ENCODE measurements at places on chromosomes 6 and 20. TPM values are rescaled to one million over a fixed set of nuclear protein-coding genes. Genes with fewer than 3 reads are reported as not detected.

LINC00237 gene
- total RNA-seq = not detected

DTD1 gene
- total RNA-seq = 12.2 TPM

KIF13A gene
- 43.0 TPM for total RNA-seq

RAB44 gene
- total RNA-seq = 0.75 TPM

GRCh38 chr20:6693178-6693807 is 74.2 kb upstream of the BMP2 start:
- no peak for DNase-seq

- DNase-seq = no peak
Measured at GRCh38 chr6:11830520-11830919, 51.9 kb upstream of the ADTRP start.

DNA sequence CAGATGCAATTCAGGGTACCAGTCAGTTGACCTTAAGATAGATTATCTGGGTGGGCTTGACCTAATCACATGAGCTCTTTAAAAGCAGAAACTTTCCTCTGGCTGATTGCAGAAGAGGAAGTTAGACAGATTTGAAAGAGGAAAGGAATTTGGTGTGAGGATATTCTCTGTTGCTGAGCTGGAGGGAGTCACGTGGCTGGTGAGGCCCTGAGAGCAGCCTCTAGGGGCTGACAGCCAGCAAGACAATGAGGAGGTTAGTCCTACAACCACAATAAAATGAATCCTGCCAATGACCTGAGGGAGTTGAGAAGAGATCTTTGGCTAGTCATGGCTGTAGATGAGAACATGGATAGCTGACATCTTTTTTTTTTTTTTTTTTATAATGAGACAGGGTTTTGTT is 87.0 kb upstream of the B3GAT2 start:
- no peak for DNase-seq

DNA sequence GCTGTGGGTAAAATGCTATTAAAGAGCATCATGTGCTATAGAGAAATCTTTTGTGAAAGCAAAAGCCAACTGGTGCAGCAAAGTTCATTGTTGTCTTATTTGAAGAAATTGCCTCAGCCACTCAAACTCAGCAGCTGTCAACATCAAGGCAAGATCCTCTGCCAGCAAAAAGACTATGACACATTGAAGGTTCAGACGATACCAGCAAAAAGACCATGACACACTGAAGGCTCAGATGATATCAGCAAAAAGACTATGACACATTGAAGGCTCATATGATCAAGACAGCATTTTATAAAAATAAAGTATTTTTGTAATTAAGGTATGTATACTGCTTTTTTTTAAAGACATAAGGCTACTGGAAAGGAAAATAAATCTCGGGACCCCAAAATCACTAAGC is 118.4 kb upstream of the RUNX2 start:
- no peak for DNase-seq

DNA sequence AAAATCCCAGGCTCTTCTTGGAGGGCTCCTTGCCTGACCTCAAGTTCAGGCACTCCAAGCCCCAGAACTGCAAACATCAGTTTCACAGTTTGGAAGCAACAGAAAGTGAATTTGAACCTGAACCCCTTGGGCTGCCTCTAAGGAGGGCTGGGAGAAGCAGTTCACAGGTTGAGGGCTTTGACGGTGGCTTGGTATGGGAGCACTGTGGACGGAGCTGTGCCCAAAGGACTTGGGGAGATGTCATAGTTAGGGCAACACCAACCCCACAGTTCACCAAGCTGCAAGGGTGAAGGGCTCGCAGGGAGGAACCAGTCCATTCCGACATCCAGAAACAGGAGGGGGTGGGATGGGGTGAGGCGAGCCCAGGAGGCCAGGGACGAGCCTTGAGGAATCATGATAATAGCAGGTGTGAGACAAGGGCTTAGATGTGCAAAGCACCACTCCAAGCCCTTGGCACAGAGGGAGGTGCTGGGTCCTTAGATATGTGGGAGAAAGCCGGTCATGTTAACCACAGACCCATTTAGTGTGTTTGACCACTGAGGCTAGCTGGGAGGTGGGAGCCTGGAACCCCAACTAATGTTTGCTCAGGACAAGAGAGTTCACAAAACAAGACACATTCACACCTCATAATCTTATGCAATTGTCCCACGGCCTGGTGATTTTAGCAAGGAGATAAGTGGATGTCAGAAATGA is 4.3 kb downstream of the CEBPB start:
- DNase-seq = no peak

- no peak for DNase-seq
Measured at GRCh38 chr6:3353939-3354338, 95.2 kb downstream of the PSMG4 start.

- DNase-seq = peak; percentile 83
Measured at GRCh38 chr20:6708010-6708409, 59.5 kb upstream of the BMP2 start.

DNA sequence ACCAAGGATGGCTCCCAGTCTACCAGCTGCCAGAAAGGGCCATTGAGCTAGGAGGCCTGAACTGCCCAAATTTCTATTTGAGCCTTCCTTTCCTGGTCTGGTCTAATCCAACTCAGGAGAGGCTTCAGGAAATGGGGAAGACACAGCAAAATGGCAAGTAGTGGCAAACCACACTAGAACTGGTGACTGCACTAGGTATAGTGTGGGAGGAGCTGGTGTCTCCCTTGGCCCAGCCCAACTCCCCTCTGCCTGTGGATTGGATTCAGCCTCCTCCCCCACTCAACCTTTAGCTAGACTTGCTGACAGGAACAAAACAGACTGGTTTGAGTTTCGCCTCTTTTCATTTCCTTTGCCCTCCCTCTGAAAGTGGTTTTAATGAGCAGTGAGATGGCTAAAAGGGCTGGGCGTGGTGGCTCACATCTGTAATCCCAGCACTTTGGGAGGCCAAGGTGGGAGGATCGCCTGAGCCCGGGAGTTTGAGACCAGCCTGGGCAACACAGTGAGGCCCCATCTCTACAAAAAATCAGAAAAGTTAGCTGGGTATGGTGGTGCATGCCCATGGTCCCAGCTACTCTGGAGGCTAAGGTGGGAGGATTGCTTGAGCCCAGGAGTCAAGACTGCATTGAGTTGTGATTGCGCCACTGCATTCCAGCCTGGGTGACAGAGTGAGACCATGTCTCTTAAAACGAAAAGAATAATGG is 17.5 kb downstream of the MRPS18A start:
- DNase-seq = no peak

- DNase-seq = no peak
Measured at GRCh38 chr6:127195833-127196232, 70.8 kb upstream of the RNF146 start.

DNA sequence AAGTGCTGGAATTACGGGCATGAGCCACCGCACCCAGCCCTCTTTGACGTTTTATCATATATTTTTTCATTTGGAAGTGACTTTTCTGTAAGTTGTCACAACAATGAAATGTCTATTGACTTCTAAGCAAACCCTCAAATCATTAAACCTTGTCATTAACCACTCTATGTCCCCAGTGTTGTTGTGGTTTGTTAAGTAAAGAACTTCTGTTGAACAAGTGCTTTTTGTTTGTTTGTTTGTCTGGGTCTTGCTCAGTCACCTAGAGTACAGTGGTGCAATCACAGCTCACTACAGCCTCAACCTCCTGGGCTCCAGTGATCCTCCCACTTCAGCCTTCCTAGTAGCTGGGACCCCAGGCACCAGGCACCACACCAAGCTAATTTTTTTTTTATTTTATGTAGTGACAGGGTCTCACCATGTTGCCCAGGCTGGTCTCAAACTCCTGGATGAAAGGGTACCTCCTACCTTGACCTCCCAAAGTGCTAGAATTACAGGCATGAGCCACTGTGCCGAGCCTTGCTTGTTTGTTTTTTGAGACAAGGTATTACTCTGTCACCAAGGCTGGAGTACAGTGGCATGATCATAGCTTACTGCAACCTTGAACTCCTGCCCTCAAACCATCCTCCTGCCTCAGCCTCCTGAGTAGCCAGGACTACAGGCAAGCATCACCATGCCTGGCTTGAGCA is 57.6 kb upstream of the LOC128125822 start:
- no peak for DNase-seq

DNA sequence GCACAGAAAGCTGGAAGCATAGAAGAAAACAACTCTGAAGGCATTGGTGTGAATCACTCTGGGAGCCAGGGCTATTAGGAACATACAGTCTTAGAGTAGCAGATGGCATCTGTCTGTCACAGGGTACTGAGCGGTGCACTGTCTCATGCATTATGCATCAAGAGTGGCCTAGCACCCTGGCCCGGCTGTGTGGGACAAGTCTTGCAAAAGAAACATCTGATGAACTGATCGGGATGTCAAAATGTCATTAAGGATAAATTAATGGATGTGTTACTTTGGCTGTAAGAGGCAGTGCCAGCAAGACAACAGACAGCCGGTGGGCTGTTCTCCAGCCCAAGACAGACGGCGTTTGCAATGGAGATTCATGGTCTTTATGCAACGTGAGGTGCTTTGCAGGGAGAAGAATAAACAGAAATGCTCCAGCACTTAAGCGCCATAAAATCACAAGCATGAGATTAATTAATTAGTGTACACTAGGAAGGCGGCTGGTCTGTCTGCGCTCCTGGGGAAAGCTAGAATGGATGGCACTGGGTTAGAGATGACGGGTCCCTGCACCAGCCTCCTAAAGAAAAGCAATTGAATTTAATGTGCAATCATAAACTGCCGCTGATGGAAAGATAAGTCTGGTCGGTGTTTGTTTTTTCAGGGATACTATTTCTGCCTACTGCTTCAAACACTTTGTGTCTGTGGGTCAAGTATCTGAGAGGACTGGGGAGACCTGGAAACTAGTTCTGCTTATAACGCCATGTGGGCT is 600.6 kb upstream of the CHD6 start:
- DNase-seq = no peak

DNA sequence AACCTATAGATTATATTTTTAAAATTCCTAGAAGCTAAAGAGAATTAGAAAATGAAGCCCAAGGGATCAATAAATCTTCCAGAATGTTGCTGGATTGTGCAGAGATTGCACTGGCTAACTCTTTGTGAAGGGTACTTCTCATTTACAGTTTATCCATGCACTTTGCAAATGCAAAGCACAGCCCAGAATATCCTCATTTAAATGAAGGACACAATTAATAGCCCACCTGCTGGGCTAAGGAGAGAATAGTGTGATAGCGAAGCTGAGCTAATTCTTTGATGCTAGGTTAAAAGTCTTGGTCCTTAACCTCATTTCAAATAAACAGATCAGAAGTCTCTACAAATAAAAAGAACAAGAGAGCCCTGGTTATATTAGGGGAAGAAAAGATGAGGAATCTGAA is 72.5 kb downstream of the SMPDL3A start:
- no peak for DNase-seq

DNA sequence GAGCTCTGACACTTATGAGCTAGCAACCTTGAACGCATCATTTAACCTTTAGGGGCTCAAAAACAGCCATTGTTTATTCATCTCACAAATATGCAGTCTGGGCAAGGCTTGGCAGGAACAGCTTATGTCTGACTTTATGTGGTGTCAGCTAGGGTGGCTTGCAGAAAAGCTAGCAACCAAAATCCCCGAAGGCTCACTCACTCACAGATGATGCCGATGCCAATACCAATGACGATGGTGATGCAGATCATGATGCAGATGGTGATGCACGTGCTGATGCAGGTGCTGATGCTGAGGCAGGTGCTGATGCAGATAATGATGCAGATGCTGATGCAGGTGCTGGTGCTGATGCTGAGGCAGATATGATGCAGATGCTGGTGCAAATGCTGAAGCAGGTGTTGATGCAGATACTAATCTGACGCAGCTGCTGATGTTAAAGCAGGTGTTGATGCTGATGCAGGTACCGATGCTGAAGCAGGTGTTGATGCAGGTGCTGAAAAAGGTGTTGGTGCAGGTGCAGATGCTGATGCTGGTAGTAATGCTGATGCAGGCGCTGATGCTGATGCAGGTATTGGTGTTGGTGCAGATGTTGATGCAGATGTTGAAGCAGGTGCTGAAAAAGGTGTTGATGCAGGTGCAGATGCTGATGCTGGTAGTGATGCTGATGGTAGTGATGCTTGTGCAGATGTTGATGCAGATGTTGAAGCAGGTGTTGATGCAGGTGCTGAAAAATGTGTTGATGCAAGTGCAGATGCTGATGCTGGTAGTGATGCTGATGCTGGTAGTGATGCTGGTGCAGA is 195.6 kb downstream of the NFATC2 start:
- DNase-seq = no peak

DNA sequence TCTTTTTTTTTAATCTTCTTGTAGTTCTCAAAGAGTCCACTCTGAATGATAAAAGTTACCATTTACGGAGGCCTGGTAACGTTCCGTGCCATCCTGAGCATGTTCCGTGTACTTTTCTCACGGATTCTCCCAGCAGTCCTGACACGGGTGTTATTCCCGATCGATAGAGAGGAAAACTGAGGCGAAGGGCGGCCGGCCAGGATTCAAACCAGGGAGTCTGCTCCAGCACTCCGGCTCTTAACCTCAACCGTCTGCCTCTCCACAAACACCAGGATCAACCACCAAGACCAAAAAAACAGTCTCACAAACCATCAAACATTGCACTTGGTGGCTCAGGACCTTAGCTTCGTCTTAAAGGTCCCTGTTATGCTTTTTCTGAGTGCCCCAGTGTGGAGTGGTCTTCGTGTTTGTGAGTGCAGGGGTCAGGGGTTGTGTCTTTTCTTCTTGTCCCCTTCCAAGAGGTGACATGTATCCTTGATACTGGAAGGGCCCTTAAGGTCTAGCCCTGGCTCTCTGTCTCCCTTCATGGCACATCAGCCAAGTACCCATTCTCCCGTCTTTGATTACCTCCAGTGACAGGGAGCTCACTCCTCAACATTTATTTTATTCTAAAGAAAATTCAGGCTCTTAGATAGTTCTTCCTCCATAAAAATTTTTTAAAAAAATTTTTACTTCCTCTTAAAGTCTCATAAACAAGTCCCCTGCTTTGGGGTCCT is 35.1 kb downstream of the SRC start:
- DNase-seq = no peak

DNA sequence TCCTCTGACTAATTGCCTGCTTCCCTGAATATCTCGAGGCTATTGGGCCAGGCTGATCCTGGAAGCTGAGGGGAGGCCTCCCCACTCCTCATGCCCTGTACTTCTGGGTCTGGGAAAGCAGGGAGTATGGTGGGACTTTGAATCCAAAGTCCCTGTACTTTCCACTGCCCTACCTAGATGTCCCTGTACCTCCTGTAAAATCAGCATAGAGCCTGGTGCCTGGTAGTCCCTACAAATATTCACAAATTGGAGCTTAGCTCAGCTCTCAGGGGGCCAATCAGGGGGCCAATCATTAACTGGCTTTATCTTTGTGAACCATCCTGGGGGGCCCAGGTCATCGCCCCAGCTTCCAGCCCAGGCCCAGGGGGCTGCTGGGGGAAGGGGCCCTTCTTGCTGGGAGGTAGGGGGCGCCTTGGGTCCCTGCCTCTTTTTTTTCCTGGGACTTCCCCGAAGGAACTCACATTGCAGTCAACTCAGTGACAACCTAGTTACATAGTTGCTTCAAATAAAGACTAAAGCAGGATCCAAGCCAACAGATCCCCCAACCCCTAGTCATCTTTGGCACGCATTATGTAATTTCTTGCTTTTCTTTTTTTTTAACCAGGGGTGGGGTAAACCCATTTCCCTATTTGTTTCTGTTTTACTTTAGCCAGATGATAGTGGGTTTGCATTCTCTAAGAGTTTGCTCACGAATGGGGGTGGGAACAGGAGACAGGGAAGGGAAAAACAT is 6.9 kb upstream of the VEGFA start:
- no peak for DNase-seq
